Stomach (tissue), 19 donors: ENCODE measurements at places on chromosomes 1 and 21. TPM values are rescaled to one million over a fixed set of nuclear protein-coding genes. Genes with fewer than 3 reads are reported as not detected.

IL19 gene
- total RNA-seq, result not detected

OLIG2 gene
- total RNA-seq, result not detected

TBX19 gene
- 1.8 TPM for total RNA-seq

KIF21B gene
- 2.7 TPM for total RNA-seq

OR2L2 gene
- total RNA-seq, result not detected

NOS1AP gene
- total RNA-seq, result 9.9 TPM

PCAT6 gene
- total RNA-seq, result not detected

HNRNPCL1 gene
- not detected for total RNA-seq

CFHR3 gene
- not detected for total RNA-seq

KRTAP12-4 gene
- not detected for total RNA-seq

LRRC71 gene
- not detected for total RNA-seq

FAM110D gene
- total RNA-seq, result not detected

RBBP5 gene
- 1.8 TPM for total RNA-seq

ARHGEF16 gene
- 149 TPM for total RNA-seq

OR2L3 gene
- not detected for total RNA-seq

TIAM1 gene
- 1.8 TPM for total RNA-seq

HTR6 gene
- not detected for total RNA-seq

LDLRAD2 gene
- total RNA-seq, result not detected

OR2L13 gene
- total RNA-seq, result not detected

SSX2IP gene
- total RNA-seq, result 24.5 TPM

PADI2 gene
- total RNA-seq, result 86.0 TPM

PRRX1 gene
- total RNA-seq, result 1.0 TPM

THEM5 gene
- total RNA-seq, result not detected

TSPAN1 gene
- 154 TPM for total RNA-seq

LCE6A gene
- total RNA-seq, result not detected

TLCD4 gene
- 20.1 TPM for total RNA-seq

SYT14 gene
- total RNA-seq, result not detected

ADGRL4 gene
- 0.87 TPM for total RNA-seq

CRYZ gene
- 74.5 TPM for total RNA-seq

STIL gene
- total RNA-seq, result 12.1 TPM

KCNJ9 gene
- total RNA-seq, result not detected

SPRR1B gene
- not detected for total RNA-seq

ZNF648 gene
- not detected for total RNA-seq

DENND2D gene
- 29.8 TPM for total RNA-seq

ERG gene
- total RNA-seq, result 8.8 TPM

LEMD1 gene
- not detected for total RNA-seq

ADAM30 gene
- not detected for total RNA-seq

NBPF4 gene
- total RNA-seq, result not detected

SLC16A4 gene
- 11.1 TPM for total RNA-seq

FAM72D gene
- total RNA-seq, result not detected
